ENCODE measurements at places on chromosomes 4 and X.

DNA sequence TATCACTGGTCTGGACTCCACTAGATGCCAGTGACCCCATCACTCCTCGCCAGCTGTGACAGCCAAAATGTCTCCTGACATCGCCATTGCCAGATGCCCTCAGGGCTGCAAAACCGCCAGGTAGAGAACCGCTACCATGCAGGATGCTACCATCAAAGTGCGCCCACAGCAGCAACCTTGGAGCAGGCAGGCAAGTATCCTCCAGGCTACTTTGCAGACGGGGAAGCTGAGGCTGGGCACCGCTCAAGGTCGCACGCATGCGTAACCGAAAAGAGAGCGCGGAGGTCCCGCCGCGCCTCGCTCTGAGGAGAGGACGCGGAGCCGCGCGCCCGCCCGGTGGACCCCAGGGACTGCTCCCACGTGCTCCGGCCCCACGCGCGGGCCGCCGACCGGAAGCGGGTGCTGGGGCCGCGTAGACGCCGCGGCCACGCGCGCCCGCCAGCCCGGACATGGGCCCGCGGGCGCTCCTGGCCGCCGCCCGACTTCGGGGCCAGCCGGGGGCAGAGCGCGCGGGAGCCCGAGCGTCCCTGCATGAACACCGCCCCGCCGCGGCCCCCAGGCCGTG lies at the start of gene STS:
Gene STS, plus strand, starts transcription at position 300 of the 565 bp plus-strand sequence. CDS start 105,488 bp downstream, outside the sequence.
- DNase-seq: peak; percentile 14

- DNase-seq: no peak
These were observed 83.4 kb upstream of the KLHL13 start for GRCh38 chrX:118199997-118200396.

DNA sequence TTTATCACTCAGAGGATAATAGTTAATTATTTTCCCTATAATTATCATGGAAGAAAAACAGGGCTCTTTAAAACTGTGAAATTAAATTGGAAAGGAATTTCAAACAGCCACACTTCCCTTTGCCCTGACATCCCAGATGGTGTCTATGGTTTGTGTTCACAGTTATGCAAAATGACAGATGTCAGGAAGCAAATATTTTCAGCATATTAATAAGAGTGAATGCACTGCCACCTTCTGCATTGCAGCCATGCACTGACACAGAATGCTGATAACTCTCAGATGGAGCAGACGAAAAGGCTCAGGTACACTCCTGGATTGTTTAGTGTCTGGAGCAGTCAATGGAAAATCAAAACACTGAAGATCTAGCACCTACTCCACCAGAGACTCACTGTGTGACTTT lies 57.6 kb downstream of the RWDD4 start:
- no peak for DNase-seq

- no peak for DNase-seq
These were observed 104.9 kb downstream of the CLNK start for GRCh38 chr4:10579648-10580047.

GRCh38 chr4:168908093-168908492 lies 102.0 kb downstream of the CBR4 start:
- DNase-seq: no peak

- no peak for DNase-seq
These were observed 19.3 kb upstream of the SLC9A7 start for GRCh38 chrX:46777971-46778810.

DNA sequence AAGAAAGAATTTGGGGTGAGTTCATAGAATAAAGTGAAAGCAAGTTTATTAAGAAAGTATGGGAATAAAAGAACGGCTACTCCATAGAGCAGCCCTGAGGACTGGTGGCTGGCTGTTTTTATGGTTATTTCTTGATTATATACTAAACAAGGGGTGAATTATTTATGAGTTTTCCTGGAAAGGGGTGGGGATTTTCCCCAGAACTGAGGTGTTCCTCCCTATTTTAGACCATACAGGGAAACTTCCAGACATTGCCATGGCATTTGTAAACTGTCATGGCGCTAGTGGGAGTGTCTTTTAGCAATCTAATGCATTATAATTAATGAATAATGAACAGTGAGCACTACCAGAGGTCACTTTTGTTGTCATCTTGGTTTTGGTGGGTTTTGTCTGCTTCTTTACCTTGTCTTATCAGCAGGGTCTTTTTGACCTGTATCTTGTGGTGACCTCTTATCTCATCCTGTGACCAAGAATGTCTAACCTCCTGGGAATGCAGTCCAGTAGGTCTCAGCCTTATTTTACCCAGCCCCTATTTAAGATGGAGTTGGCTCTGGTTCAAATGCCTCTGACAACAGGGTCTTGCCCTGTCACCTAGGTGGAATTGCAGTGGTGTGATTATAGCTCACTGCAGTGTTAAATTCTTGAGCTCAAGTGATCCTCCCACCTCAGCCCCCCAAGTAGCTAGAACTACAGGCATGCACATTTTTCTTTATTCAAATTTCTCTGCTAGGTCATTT lies 27.1 kb downstream of the RAPGEF2 start:
- DNase-seq: no peak
